ENCODE measurements at places on chromosomes 2 and 18. TPM values are rescaled to one million over a fixed set of nuclear protein-coding genes. Genes with fewer than 3 reads are reported as not detected.

DNA sequence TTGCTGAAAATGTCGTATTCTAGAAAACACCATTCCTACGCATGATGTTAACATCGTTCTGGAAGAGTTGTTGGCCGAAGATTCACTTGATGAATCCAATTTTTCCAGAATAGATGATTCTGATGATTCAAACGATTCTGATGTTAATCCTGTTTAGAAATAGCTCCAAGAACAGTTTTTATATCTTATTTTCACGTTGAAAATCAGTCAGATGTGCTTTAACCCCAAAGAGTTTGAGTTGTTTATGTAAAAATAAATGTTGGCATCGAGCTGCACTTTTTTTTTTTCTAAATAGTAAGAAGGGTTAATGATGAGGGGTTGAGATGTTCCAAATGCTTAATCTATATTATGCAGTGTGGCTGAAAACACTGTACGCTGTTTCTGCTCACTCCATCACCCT, 99.9 kb upstream of the LINC00305 start:
- no peak for DNase-seq

- no peak for DNase-seq
Observed at GRCh38 chr2:218755567-218756404, 26.2 kb upstream of the CYP27A1 start.

DNA sequence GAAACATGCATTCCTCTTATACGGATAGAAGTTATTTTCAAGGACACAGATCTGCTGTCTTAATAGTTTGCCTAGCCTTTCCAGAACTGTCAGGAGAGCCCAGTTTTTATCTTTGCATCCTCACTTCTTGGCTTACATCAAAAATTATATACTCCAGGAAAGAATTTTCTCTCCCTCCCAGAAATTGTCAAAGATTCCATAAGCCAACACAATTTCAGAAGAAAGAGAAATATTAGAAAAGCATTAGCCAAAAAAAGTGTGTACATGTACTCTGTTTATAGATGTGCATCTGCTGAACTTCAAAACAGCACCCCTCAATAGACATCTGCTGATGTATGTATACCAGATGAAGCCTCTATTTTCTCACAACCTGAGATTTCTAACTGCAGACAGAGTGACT, 210.4 kb downstream of the METTL4 start:
- DNase-seq: no peak

- no peak for DNase-seq
Observed at GRCh38 chr2:128738446-128739110, 419.9 kb upstream of the HS6ST1 start.

- DNase-seq: no peak
Observed at GRCh38 chr2:174826051-174826450, 61.8 kb upstream of the CHRNA1 start.

- DNase-seq: no peak
Observed at GRCh38 chr2:20444101-20444992, 2.5 kb upstream of the RHOB start.

DNA sequence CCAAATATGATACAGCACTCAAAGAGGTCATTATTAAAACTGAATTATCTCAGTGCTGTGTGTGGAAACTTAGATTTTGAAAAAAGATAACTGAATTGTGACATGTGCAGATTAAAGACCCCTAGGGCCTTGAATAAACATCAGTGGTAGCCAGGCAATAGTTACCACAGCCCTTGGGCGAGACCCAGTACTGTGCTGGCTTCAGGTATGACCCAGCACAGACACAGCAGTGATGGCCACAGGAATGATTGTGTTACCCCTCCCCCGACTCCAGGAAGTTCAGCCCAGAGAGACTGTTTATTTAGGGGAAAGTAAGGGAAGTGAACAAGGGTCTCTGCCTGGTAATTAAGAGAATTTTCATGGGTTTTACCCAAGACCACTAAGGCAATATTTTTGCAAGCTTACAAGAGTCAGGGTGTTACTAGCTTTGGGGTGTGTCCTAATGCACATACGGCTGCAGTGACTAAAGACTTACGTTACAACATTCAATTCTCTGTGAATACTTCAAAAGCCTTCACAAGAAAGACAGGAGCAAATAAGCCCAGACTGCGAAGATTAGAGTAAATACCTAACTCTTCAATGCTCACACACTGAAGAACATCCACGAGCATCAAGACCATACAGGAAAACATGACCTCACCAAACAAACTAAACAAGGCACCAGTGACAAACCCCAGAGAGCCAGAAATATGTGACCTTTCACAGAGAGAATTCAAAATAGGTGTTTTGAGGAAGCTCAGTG, 28.2 kb upstream of the ITGAV start:
- DNase-seq: no peak

DNA sequence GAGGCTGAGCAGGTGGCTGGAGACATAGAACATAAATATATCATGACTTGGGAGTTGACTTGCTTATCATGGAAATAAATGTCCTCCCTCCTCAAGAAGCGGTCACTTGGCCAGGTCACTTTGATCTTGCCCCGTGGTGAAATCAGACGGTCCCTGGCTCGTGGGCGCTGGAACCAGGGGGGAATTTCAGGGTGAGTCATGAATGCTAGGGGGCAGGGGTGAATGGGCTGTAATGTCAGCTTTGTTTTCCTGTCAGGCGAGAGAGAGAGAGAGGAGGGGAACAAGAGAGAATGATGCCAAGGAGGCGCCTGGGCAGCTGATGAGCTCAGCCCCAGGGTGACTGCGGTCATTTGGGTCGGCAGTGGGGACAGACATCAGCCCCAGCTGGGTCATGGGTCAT, 47.7 kb downstream of the RRM2 start:
- DNase-seq: no peak

GRCh38 chr2:85523903-85524335, 15.0 kb upstream of the MAT2A start:
- DNase-seq: no peak

DNA sequence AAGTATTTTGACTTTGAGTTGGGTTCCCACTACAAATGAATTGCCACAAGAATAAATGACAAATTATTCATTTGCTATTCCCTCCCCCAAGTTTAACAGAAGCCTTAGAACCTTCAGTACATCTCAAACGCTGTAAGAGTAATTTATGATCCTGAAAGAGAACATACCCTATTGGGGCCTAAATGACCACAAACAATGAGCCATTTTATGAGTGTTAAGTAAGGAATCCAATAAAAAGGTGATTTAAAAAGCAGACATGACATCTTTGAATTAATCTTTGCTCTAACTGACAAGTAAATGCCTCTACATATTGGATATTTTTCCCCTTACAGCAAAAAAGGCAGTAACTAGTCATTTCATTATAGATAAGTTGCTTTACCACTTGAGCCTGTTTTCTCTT, 136.9 kb downstream of the NRXN1 start:
- DNase-seq: no peak

DNA sequence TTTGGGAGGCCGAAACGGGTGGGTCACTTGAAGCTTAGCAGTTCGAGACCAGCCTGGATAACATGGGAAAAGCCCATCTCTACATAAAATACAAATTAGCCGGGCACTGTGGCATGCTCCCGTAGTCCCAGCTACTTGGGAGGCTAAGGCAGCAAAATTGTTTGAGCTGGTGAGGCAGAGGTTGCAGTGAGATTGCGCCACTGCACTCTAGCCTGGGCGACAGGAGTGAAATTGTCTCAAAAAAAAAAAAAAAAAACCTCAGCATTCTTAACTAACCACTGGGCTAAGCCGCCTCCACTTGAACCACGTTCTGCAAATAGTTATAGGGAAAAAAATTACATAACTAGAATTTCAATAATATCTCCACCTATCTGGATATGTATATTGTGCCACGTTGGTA, 2.3 kb downstream of the FOXI3 start:
- DNase-seq: no peak

- DNase-seq: no peak
Observed at GRCh38 chr2:12560618-12561017, 156.1 kb upstream of the TRIB2 start.

GRCh38 chr2:177530561-177530960, 138.0 kb downstream of the AGPS start:
- no peak for DNase-seq

- DNase-seq: no peak
Observed at GRCh38 chr18:12796448-12796847, 87.6 kb downstream of the PTPN2 start.

DNA sequence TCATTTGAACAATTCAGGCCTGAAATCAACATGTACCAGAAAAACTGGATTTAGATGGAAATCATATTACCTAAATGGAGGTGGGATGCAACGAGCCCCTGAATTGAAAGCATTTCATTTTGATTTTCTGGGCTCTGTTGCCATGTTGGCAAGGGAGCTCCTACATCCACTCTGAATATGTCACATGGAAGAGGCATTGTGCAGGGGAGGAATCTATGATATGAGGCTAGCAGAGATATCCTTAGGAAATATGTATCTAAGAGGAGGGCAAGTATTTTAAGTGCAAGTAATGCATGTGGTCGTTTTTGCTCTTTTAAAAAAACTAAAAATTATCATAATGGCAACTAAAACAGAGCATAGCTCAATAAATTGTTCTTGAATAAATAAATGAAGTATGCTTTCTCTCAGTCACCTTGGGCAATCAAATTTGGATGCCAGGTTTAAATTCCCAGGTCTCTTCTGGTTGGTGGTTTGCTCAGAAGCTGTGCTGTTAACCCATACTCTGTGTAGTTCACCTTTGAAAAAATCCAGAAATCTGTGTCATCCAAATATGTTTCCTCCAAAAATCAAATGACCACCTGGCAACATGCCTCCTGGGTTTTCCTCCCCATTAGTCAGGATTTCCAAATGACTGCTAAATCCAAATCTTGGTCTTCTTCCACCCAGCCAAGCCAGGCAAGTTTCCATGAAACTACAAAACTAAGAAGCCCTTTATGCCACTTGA, 6.5 kb upstream of the LGALSL start:
- no peak for DNase-seq

GRCh38 chr18:48488388-48488850, 50.4 kb upstream of the CTIF start:
- no peak for DNase-seq

DNA sequence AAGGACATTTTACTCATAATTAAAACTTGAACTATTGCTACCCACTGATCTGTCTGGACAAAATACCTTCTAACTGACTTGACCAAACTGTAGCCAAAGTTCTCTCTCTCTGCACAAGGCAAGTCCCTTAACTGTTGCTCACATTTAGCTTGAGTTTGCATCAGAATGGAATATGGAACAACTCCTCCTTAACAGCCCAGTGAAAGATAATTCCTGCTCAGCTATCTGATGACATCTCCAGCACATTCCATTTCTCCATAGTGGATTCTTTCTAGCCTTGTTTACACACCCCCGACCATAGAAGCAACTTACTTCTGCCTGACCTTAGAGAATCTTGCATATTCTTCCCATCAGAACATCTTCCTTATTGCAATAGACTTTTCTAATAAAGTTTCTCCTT, 317.2 kb upstream of the CDH2 start:
- DNase-seq: no peak

GRCh38 chr2:216774620-216775019, 79.3 kb upstream of the IGFBP5 start:
- DNase-seq: no peak

DNA sequence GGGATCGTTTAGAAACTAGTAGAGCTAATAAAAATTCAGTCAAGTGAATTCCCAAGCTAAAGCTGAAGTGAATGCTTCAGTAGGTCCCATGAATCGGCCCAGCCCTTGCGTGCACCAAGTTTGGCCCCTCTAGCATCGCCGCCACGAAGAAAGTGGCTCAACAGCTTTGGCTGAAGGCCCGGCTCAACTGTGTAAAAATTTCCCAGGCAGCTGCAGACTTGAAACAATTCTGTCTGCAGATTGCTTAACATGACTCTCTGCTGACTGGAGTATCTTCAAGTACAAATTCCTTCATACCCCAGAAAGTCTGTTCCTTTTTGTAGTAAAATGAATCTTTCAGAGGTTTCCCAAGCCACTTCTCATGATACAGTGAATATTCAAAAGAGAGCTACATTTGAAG, 32.7 kb downstream of the ALMS1 start:
- DNase-seq: no peak

DNA sequence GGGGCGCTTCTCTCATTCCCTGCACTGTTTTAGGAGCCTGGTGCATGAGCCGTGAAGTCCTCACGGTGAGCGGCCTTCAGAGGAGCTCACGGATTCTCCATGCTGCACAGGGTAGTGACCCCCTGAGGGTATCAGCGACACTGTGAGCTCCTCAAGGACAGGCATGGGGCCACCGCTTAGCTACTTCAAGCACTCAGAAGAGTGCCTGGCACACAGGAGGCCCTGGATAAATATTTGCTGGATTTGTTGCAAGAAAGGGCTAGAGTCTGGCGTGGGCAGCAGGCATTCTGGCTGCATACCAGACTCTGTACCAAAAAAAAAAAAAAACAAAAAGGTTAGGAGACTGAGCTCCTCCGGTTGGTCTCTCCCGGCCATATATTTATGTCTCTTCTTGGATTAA, 5.7 kb upstream of the MBP start:
- no peak for DNase-seq

GRCh38 chr18:56003009-56003719, 415.2 kb upstream of the TCF4 start:
- no peak for DNase-seq

- DNase-seq: no peak
Observed at GRCh38 chr2:175730050-175730449, 272.0 kb downstream of the LNPK start.

- no peak for DNase-seq
Observed at GRCh38 chr2:133072837-133073694, 403.1 kb upstream of the LYPD1 start.

DNA sequence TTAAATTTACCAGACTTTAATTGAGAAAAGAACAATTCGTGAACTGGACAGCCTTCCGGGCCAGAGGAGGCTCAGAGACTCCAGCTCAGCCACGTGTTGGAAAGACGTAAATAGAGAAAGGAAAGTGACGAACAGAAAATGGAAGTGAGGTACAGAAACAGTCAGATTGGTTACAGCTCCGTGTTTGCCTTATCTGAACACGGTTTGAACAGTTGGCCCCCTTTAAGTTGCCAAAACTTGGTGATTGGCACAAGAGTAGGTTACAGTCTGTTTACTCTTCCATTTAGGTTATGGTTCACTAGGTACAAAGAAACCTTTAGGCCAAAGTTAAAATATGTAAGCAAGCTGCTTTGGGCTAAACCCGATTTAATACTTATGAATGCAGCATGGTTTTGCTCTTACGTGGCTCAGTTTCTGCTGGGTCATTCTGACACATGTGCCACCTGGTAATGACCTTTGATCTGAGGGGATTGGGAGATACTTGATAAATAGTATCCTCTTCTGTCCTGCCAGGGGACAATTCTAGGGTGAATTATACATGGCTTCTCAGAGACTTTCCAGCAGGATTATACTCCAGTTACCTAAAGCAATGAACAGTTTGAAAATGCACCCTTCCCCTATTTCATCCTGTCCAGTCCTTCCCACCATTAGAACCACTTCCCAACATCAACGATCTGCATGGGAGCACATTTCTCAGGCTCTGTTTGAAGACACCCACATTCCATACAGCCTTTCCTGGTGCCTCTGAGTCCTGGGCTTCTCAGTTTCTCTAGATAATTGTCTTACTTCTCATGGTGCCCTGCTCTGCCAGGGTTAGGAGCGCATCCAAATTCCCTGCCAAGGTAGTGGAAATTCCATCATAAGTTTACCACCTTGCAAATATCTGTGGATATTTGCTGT, 65.1 kb upstream of the TGIF1 start:
- no peak for DNase-seq

- DNase-seq: no peak
Observed at GRCh38 chr2:14524041-14524802, 108.3 kb upstream of the LRATD1 start.

- DNase-seq: no peak
Observed at GRCh38 chr2:44615950-44616518, 254.3 kb downstream of the CAMKMT start.

FHL2 gene
- 1.9 TPM for total RNA-seq

NAT8 gene
- not detected for total RNA-seq

CTAGE1 gene
- not detected for total RNA-seq

MXD1 gene
- total RNA-seq: 10.2 TPM

ANKRD36B gene
- total RNA-seq: 51.3 TPM

CDCA7 gene
- total RNA-seq: 115 TPM

CCL20 gene
- not detected for total RNA-seq

LHCGR gene
- not detected for total RNA-seq

All from activated CD8-positive, alpha-beta T cell treated with anti-CD3 and anti-CD28 coated beads, Interleukin-2, amount 10 ng/mL, durations not matched to agents 7 days and 5 days (primary cell).